ENCODE measurements at places on chromosomes 6 and 20. TPM values are rescaled to one million over a fixed set of nuclear protein-coding genes. Genes with fewer than 3 reads are reported as not detected.

DNA sequence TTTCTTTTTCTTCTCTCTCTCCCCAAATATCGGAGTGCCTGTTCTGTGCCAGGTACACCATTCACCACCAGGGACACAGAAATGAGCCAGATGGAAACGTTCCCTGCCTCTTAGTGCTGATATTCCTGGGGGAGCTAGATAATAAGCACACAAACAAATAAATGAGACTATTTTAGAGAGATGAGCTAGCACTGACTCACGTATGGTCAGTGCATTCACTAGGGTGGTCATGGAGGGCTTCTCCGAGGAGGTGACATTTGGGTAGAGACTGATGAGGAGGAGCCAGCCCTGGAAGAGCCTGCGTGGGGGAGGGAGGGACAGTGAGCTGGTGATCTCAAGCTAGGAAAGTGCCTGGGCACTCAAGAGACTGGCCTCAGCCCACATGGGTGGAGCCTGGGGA is 252.3 kb upstream of the KCNG1 start:
- DNase-seq, result no peak

- no peak for DNase-seq
These were observed 6.6 kb downstream of the CCDC167 start for GRCh38 chr6:37492991-37493660.

ERGIC3 gene
- total RNA-seq, result 183 TPM

TGM2 gene
- total RNA-seq, result 136 TPM

RAET1L gene
- total RNA-seq, result not detected

TGM3 gene
- not detected for total RNA-seq

ADGRF1 gene
- not detected for total RNA-seq

FUT9 gene
- total RNA-seq, result not detected

Data from uterus (tissue), 4 donors.